ENCODE measurements at places on chromosomes 3 and 15.

DNA sequence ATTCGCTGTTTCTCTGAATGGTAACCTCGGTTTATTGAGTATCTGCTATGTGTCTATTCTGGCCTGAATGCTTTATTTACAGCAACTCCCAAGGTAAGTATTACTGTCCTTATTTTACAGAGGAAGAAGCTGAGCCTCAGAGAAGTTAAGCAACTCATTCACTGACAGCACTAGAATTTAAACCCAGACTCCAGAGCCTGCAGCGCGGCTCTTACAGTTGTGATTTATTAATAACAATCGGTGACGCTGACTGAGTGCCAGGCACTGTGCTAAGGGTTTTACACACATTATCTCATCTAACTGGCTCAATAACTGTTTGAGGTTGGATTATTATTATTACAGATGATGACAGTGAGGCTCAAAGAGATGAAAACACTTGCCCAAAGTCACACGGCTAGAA is 19.6 kb downstream of the SRGAP3 start:
- no peak for DNase-seq

- DNase-seq = no peak
Measured at GRCh38 chr15:66937588-66937987, 127.8 kb upstream of the SMAD3 start.

DNA sequence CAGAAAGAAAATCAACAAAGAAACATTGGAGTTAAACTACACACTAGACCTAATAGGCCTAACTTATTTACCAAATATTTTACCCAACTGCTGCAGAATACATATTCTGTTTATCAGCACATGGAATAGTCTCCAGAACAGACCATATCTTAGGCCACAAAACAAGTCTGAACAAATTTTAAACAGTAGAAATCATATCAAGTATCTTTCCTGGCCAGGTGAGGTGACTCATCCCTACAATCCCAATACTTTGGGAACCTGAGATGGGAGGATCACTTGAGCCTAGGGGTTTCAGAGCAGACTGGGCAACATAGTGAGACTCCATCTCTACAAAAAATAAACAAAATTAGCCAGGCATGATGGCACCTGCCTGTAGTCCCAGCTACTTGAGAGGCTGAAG is 18.1 kb upstream of the KPNA4 start:
- DNase-seq = no peak

DNA sequence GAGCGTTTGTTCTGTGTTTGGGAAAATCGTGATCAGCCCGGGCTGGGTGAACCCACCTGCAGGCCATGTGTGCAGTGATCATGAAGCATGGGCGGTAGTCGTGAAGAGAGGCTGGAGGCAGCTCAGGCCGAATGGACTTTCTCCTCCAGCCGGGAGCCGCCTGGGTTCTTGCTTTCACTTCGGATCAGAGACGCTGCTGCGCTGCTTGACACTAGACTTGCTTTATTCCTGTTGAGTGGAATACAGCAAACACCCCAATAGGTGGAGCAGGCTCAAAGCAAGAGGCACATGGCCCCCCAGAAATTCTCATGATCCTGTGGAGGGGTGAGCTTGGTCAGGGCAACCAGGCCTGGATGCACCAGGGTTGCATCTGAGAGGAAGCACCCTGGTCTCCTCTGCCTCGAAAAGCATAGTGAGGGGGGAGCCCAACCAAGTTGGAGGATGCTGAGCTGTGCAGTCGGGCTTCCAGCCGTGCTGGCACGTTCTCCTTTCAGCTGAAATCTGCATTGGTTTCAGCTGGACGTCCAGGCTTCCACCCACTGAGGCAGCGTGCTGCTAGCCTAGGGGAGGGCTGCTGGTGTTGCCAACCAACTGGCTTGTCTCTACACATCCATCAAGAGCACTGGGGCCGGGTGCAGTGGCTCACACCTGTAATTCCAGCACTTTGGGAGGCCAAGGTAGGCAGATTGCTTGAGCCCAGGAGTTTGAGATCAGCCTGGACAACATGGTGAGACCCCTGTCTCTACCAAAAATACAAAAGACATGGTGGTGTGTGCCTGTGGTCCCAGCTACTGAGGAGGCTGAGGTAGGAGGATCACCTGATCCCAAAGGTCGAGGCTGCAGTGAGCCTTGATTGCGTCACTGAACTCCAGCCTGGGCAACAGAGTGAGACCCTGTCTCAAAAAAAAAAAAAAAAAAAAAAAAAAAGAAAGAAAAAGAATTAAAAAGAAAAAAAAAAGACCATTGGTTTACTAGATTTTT is 2.8 kb upstream of the NRROS start:
- DNase-seq = no peak

DNA sequence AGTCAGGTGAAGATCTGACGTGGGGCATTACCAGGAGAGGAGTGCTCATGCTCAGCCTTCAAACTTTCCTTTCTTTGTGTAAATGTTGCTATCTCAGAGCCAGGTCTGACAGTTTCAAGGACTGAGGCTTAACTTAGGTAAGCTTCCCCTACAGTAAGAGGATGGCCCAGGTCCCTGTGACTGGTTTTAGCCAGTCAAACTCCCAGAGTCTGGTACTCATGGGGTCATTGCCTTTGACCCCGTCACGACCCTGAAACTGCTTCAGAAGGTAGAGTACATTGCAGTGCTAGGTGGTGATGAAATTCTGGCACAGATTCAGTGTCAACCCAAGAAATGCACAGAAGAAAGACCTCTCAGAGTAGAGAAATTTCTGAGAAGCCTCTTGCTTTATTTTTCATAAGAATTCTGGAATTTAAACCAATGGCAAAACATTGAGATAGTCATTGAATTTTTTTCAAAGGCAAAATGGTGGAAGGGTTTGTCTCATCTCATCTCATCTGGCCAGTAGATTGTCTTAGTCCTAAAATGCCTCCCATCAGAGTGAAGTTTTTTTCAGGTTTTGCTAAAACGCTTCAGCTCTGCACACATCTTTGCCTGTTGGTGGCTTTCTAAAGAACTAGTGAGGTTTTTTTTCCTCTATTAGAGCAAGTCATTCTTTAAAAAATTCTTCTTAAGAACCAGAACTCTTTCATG is 23.1 kb downstream of the ZBTB38 start:
- DNase-seq = no peak

DNA sequence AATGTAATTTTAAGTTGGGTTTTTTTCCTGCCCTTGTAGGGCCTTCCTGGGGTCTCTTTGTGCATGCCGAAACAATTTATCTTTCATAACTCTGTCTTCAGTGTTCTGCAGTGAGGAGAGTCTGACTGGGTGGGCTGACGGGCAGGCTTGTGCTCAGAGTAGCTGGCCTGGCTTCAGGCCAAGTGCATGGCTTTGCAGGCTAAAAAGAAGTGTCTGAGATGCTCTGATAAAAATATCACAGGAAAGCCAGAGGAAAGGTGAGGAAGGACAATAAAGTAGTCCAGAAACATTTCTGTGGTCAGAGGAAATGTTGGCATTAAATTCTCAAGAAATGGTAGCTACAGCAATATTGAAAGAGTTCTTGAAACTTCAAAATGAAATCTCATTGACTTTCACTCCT is 25.5 kb downstream of the ST3GAL6 start:
- DNase-seq = no peak

DNA sequence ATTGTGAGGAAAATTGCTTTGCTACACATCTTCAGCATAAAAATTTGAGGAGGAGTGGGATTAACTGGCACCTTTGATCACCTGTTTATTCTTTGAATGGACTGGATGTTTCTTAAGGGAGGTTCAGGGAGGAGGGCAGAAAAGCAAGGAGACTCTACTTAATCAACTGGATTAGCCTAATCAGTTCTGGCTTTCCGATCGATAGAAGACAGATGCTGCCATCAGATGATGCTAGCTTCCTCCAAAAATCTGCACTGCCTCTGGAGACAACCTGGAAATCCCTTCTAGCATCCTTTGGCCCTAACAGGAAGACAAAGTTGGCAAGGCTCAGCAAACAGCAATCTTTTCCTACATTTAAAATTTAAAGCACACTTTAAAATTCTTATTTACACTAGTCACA is 197.8 kb downstream of the EBLN2 start:
- DNase-seq = no peak

- DNase-seq = peak; percentile 24
Measured at GRCh38 chr3:122416966-122417365, 1.1 kb upstream of the WDR5B start.

DNA sequence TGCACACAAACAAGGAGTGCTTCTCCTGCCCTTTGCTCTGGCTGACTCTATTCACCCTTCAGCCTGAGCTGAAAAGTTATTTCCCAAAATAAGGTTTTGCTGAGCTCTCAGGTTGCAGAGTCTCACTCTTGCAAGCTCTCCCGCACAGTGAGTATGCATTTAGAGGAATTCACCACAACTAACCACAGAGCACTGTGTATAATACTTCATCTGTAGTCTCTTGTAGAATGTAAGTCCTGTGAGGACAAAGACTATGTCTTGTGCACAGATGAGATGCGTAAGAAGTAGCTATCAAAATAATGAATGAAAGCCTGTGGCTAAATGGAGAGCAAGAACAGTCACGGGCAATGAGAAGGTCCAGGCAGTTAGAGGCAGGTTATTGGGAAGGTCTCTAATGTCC is 156.5 kb upstream of the SLCO3A1 start:
- DNase-seq = no peak

DNA sequence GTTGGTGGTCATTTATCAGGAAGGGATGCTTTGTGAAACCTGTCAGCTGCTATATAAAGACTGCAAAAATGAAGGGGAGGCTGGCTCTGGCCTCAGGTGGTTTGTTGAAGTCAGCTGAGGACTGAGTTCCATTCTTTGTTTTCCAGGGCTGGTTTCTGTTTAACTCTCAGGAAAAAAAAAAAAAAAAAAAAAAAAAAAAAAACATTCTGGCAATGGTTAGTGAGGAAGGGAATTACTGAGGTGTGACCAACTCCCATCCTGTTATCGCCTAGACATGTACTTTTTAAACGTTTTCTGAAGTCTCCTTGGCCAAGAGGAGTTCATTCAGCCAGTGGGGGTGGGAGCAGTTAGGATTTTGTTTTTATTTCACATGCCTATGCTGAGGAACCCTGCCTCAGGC is 316.3 kb downstream of the OXSM start:
- DNase-seq = no peak

- peak; percentile 97 for DNase-seq
Measured at GRCh38 chr3:8576841-8577571, 67.6 kb downstream of the SSUH2 start.

DNA sequence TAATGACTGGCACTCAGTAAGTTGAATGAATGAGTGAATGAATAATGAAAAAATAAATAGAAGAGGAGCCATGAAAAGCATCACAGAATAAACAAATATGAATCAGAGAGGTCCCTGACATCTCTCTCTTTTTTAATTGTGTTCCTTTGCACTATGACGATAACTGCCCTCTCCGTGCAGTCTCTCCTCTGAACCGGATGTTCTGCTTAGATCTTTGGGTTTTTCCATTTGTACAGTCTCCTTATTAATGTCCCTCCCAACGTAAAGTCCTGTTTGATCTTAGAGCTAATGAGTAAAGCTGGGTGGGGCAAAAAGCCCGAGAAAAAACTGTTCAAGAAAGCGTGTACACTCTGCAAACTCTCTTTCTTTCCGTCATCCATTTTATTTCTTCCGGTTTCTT is 28.3 kb upstream of the BHLHE40 start:
- DNase-seq = no peak

DNA sequence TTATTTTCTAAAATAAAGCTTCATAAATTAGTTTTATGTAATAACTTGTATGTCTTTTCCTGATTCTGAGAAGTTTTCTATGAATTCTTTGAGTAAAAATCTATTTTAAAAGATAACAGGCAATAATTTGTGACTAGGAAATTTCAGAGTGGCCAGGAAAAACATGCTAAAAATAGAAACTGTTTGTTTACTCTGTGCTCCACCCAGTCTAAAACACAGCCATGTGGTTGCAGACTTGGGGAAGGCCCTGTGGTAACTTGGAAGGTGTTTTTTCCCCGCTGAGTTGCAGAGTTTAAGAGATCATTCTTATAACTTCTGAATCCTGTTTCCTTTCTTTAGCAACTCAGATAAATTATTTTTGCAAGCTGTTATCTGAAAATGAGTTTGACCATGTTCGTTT is 21.9 kb downstream of the PLCL2 start:
- DNase-seq = peak; percentile 68

GRCh38 chr3:97981886-97982285 is 9.7 kb upstream of the RIOX2 start:
- DNase-seq = no peak

GRCh38 chr15:63597038-63597790 is at the start of gene FBXL22:
Gene FBXL22 (plus strand): TSS chr15:63597387. CDS start chr15:63597393, 6 bp downstream.
- DNase-seq = no peak

DNA sequence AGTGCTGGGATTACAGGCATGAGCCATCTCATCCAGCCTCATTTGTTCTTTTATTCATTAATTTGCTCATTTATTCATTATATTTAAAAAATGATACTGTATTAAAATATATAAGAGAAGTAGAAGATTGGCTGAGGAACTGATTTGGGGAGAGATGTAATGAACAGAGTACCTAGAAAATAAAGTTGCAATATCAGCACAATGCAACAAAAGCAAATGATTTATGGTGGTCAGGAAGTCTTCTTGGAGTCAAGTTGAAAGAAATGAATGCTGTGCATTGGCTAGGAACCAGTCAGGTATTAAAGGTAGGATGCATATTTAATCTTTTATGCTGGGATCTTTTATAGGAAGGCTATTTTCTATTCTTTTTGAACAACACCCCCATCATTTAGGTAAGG is 152.2 kb downstream of the C3orf38 start:
- no peak for DNase-seq

GRCh38 chr3:86984271-86984670 is 6.7 kb downstream of the VGLL3 start:
- DNase-seq = no peak

DNA sequence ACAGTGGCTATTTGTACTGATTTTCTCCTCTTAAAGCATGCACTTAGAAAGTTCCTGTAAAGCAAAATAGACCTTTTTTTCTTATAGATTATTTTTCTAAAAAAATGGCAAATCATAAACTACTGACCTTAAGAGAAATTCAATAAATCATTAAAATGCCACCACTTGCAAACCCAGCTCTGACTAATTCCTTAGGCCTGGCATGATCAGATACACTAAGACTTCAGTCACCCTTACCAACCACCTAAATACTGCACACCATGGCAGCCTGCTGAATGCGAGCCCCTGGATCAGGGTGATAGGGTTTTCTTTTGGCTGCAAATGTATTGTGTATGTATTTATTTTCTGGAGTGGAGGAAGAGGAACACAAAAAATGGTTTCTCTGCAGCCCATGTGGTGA is 370.6 kb upstream of the TBL1XR1 start:
- DNase-seq = no peak

DNA sequence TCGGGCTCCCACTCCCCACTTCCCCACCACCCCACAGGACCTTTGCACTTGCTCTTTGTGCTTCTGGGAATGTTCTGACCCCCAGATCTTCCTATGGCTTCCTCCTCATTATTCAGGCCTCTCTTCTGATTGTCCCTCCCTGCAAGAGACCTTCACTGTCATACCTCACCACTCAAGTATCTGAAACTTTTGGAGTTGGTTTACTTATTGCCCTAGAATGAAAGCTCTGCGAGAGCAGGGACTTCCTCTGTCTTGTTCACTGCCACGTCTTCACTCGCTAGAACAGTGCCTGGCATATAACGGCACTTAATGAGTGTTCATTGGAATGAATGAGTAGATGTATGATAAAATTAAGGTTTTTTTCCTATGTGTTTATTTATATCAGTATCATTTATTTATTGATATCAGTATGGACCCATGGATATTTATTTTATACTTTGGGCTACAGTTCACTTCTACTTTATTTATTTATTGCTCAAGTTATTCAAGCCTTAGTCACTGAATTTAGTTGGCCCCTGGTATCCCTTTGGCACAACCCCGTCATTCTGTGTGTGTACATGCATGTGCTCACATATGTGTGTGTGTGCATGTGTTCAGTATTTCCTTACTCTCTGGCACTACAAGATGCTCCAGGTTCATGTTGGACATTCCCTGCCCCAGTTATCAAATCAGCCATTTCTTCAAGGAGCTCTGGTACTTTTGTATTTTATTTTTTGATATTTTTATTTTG is 197.6 kb downstream of the THSD4 start:
- DNase-seq = peak; percentile 80

- no peak for DNase-seq
Measured at GRCh38 chr3:156742401-156742800, 68.0 kb downstream of the TIPARP start.
